ENCODE measurements at places on chromosomes 1 and 21.

DNA sequence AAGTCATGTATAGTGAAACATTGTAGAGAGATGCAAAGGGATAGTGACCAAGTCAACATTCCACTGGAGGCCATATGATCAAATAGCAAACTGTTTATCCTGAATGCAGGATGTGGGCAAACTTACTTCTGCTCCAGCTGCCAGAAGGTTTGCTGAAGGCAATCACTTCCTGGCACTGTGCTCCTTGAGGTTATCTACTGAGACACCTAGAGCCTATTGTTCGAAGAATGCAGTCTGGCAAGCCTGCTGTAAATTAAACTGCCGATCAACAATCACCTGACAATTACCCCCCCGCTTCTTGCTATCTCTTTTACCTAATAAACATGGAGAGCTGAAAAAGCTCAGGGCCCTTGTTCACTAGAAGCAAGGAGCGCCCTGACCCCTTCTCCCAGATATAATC is 139.4 kb upstream of the B3GALT2 start:
- DNase-seq: no peak

DNA sequence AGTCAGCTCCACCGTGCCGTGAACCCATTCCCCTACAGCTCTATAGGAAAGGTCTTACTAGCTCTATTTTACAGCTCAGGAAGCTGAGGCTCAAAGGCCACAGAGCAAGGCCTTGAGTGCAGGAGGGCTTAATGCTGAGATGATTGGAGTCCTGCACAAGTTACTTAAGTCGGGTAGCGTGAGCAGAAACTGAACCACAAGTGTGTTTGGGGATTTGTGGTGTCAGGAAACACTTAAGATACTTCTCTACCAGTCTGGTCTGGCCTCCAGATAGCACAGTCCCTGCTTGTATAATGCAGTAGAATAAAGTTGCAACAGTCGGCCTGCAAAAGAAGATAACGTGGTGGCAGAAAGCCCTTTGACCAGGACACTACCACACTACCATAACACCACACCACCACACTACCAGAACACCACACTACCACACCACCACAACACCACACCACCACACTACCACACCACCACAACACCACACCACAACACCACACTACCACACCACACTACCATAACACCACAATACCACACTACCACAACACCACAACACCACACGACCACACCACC is 118.1 kb downstream of the SPSB1 start:
- DNase-seq: no peak

DNA sequence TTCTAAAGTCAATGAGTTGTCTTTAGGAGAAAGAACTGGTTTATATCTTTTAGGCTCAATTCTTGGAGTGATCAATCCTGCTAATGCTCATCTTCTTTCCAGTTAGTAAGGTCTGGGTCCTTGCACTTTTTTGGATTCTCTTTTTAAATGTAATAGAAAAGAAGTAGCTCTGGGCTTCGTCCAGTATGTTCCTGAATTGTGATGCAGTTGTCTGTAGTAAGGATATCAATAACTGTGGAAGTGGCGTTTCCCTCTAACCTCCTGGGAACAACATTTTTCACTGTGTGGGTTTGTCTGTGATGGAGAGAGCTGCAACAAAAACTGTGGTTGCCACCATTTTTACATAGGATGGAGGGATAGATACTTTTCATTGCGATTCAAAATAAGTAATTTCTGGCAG is 367.2 kb downstream of the USP25 start:
- no peak for DNase-seq

GRCh38 chr1:93614541-93614940 is 67.1 kb downstream of the BCAR3 start:
- DNase-seq: no peak

- no peak for DNase-seq
Observed at GRCh38 chr1:5927506-5928370, 64.5 kb downstream of the NPHP4 start.

- DNase-seq: no peak
Observed at GRCh38 chr1:241097479-241097878, 259.5 kb downstream of the RGS7 start.

GRCh38 chr1:156281281-156281680 is 1.3 kb downstream of the SMG5 start:
- peak; percentile 78 for DNase-seq

DNA sequence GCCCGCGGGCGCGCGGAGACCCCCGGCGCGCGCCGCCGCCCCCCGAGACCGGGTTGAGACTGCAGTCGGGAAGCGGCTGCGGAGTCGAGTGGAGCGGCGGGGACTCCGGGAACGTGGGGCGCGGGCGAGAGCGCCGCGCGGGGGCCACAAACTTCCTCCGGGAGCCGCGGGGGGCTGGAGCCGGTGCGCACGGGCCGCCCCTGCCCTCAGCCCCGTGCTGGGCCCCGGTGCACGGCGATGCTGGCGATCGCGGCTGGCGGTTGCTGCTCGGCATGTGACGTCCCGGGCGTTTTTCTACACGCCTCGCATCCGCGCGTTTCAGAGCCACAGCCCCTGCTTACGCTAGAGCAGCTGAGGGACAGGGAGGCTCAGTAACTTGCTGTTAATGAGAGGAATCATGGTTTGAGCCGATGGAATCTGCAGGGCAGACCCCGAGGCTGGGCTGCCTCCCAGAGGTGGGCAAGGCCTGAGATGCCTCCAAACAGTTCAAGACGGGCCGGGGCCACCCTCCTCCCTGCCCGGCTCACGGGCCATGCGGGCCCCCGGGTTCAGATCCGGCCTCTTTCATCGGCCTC is 520 bp downstream of the TMEM201 start:
- peak; percentile 67 for DNase-seq

DNA sequence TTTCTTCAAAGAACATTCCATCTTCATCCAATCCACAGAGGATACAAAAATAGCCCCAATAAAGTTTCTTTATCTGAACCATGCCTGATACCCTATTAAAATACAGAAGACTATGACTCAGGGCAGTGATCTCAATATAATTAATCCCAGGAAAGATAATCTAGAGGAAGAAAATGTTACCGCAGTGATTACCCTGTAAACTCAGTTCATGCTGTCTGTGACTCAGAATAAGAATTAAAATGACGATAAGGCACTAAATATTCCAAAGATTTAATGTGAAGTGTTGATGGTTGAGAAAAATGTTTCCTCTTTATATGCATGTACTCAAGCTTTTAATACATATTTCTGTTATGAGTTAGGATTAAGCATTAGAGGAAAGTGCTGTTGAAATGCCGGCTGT is 88.6 kb upstream of the LYPLAL1 start:
- DNase-seq: no peak

DNA sequence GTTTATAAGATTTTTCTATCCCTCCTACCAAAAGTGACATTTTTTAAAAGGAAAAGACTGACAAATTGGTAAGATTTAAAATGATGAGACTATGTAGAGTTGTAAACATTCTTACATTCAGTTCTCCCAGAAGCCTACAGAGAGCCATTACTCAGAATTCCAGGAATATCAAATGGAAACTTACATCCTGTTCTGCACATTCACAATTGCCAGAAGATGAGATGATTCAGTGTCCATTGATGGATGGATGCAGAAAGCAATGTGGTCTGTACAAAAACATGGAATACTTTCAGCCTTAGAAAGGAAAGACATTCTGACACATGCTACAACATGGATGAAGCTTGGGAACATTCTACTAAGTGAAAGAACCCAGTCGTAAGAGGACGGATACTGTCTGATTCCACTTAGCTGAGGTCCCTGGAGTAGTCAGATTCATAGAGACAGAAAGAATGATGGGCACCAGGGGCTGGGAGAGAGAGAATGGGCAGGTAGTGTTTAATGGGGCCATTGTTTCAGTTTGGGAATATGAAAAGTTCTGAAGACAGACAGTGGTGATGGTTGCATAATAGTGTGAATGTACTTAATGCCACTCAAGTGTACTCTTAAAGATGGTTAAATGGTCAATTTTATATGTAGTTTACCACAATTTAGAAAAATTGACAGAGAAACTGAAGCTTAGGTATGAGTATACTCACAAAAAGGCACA is 16.6 kb downstream of the MX1 start:
- DNase-seq: no peak

- DNase-seq: no peak
Observed at GRCh38 chr1:236018885-236019453, 45.9 kb downstream of the NID1 start.

DNA sequence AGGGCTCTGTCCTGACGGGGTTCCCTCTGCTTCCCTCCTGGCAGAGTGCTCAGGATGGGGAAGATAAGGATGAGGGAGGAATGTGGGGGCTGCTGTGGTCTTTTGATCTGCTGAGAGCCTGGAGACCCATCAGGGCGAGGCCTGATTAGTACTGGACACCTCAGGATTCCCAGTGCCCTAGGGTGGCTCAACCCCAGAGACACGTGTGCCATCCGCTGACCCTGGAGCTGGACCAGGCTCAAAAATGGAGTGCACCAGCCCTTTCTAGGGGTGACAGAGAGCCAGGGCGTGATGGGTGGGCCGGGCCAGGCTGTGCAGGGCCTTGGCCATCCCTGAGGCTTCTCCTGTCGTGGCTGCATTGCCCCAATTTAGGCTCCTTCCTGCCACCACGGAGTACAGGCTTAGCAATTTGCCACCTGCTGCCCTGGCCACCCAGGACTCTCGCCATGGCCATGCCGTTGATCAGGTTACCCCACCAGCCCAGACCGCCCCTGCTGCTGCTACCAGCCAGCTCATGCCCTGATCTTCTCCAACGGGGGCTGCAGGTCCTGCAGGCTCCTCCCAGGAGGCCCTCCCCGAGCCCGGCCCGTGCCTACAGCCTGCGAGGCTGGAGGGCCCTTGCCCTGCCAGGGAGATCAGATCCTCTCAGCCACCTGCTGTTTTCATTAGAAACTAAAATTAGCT is 9.5 kb downstream of the WNT4 start:
- no peak for DNase-seq

- peak; percentile 50 for DNase-seq
Observed at GRCh38 chr1:26161415-26162219, 2.7 kb downstream of the FAM110D start.

GRCh38 chr1:30273456-30273855 is 449.9 kb downstream of the MATN1 start:
- DNase-seq: no peak

- no peak for DNase-seq
Observed at GRCh38 chr1:54816951-54817350, 15.8 kb upstream of the TTC22 start.

- no peak for DNase-seq
Observed at GRCh38 chr1:50930193-50930592, 29.9 kb downstream of the FAF1 start.

DNA sequence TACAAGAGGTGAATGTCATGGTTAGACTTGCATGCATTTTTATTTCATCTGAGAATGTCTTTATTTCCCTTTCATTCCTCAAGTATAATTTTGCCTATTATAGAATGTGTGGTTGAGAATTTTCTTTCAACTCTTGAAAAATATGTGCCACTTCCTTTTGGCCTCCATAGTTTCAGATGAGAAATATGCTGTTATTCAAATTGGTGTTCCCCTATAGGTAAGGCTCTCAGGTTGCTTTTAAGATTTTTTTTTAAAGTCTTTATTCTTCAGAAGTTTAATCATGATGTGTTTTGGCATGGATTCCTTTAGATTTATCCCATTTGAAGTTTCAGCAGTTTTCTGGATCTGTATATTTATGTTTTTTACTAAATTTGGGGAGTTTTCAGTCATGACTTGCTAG is 2.1 kb downstream of the MROH7 start:
- DNase-seq: no peak

DNA sequence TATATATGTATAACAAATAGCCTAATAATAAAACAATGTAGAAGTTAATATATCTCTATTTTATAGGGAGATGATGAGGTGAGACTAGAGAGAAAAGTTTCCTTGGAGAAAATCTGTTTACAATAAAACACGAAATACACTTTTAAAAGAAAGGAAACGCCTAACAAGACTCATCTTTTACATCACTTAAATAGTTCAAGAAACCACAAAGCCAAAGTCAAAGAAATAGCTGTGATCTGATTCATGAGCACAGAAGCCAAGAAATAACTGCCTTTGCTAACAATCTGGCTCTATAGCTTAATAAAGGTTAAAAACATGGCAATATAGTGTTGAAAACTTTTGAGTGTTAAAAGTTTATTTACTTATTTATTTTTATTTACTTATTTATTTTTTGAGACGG is 61.5 kb downstream of the TOR3A start:
- DNase-seq: no peak

- DNase-seq: no peak
Observed at GRCh38 chr1:203320591-203321272, 15.4 kb downstream of the BTG2 start.

- no peak for DNase-seq
Observed at GRCh38 chr21:42562816-42563215, 49.2 kb downstream of the SLC37A1 start.

DNA sequence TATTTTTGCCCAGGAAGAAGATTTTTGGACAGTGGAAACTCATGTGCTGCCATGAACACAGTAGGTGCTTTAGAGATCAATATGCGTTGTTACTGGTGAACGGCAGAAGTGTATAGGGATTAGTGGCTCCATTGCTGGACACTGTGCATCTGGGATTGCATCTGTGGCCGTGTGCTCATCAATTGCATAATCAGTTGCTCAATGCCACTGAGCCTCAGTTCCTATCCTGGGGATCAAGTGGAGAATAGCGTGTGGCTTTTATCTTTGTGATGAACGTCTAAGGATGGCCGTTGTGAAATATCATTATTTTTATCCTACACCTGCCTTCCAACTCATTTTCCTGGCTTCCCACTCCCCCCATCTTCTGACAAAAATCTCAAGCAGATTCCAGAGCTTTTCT is 5.4 kb downstream of the TNN start:
- DNase-seq: peak; percentile 52

DNA sequence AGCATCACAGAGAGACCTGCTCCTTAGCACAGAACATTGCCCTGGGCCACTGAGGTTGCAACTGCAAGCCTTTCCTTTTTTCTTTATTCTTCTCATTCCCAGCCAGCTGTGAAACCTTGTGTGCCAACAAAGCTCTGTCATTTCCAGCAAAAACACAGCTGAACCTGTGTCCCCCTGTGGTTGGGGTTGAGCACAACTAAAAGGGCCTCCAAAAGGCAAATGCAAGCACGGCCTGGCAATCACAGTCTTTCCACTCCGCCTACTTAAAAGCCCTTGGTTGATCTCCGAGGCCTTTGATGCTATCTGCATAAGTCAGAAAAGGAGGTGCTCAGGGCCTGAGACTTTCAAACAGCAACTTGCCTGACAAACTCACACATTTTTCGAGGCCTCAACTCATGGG is 32.7 kb downstream of the SUSD4 start:
- no peak for DNase-seq

- DNase-seq: peak; percentile 34
Observed at GRCh38 chr21:26732432-26733221, 112.6 kb downstream of the ADAMTS1 start.

- peak; percentile 89 for DNase-seq
Observed at GRCh38 chr1:66395202-66396061, 138.5 kb upstream of the SGIP1 start.

- no peak for DNase-seq
Observed at GRCh38 chr1:91651661-91652071, 151.0 kb downstream of the CDC7 start.

DNA sequence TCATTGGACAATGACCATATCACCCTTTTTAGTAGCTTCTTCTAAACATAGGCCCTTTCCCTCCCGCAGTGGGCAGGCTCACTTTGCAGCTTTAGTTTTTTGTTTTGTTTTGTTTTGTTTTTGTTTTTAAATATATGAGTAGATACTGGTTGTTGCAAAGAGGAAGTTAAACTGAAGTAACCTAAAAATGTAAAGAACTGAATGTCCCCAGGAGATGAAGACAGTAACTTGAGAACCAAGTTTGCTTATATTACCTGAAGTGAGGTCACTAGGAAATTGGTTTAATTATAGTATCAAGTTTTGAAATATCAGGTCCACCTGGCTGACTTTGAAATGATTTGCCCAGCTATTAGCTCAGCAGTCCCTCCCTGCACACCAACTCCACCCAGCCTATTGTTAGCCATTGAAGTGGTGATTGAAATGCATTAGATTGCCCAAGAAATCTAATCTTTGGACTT is 18.2 kb downstream of the SMAP2 start:
- DNase-seq: peak; percentile 36

Measured in suppressor macrophage (primary cell).